ENCODE measurements at places on chromosomes 6 and 20.

- no peak for DNase-seq
These were observed 7.3 kb downstream of the THEMIS start for GRCh38 chr6:127893541-127893940.

DNA sequence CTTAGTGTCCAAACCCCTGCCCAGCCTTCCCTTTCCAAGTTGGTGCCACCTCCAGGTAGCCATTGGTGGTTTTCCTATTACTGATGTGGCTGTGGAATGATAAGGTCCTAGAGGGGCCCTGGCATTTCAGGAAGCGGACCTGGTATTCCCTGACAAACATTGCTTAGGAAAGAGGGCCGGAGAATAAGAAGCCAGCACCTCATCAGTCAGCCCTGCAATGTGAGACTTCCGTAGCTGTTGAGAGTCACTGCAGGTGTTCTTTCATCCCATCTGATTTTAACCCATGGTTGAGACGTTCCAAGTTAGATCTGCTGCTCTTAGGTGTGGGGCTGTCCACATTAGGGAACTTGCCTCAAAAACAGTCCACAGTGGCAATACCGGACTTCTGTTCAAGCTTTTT is 14.8 kb upstream of the NPEPL1 start:
- DNase-seq, result no peak

DNA sequence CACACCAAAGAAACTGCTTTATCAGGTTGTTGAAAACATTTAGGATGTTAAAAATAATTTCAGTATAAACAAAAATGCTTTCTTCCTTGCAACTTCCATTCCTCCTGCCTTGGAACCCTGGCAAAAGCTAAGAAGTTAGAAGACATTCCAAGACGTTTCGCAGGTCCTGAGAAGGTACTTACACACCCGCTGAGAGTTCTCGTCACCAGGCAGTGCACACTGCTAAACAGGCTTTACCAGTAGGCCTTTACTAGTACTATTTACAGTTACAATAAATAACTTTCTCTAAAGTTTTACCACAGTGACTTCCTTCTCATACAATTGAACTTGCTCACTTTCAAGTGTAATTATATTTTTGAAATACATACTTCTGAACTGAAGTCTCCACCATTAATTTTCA is 81.4 kb upstream of the RPS6KA2 start:
- no peak for DNase-seq

DNA sequence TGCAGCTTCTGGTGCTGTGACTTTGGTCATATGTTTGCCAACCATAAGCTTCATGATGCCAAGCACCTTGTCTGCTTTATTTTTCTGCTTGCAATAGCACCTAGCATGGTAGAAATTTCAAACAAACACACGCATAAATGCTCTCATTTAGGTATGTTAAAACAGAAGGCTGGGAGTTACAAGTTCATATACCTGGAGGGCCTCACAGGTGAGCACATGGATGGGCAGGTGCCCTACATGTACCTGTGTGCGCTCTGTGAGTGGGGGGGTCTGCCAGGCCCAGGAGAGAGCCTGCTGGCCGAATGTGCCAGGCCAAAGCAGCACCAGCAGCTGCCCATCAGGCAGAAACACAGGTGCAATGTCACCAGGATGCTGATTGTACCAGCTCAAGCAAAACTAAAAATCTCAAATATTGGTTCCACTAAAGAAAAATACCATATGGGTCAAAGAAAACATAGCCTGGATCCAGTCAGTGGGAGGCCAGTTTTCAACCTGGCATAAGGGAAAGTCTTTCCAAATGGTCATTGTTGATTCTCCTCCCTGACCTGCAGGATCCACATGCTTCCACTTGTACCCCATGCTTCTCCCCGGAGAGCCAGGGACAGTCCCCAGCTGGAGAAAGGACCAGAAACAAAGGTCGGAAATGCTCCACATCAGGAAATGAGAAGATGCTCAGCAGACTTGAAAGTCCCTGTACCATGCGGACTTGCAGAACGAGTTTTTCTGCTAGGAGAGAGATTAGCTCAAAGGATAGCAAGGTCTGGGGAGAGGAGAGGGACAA is 7.2 kb upstream of the PFDN4 start:
- DNase-seq, result no peak

- no peak for DNase-seq
These were observed 15.5 kb downstream of the RARS2 start for GRCh38 chr6:87574237-87574804.

GRCh38 chr20:62658593-62659178 is 16.4 kb downstream of the SLCO4A1 start:
- no peak for DNase-seq

DNA sequence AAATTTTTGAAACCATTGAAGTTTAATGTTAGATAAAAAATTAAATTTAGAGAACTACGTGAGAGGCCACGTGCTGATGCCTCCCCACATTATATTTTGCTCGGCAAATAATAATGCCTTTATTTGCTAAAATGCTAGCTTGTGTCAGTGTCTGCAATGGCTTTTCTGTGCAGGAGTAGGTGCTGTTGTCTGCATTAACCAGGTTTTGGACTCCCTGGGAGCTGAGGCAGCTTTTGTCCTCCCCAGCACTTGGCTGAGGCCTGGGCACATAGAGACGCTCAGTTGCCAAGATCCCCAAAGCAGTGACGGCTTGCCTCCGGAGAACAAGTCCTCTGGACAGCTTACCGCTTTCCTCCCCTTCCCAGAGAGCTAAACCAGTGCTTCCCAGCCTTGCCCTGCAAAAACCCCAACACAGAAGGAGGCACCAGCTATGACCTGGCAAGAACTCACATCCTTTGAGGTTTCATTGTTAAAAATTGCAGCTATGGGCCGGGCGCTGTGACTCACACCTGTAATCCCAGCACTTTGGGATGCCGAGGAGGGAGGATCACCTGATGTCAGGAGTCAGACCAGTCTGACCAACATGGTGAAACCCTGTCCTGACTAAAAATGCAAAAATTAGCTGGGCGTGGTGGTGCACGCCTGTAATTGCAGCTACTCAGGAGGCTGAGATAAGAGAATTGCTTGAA is 59.9 kb downstream of the KAT14 start:
- no peak for DNase-seq

DNA sequence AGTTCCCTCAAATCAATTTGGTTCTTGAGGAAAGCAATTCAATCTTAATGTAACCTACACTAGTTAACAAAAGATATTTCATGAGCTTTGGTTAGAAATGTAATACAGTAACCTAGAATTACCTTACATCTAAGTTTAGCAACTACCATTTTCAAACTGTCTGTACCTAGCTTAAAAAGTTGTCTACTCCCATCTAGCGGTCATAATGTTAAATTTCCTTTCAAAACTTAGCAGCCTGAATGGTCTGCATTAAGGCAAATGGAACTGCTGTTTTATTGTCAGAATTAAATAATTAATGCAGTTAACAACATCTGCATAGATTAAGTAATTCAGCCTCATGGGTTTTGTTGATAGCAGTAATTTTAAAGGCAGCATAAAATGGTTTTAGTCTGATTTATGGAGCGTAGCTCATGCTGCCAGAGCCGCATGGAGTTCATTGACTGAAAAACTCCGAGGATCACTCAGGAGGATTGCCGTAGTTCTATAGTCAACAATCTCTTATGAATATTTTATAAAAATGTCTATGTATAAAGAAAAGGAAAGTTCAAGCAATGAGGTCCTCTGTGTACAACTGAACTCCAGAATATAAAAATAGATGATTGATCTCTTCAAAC is 485.4 kb upstream of the MANEA start:
- DNase-seq, result no peak

DNA sequence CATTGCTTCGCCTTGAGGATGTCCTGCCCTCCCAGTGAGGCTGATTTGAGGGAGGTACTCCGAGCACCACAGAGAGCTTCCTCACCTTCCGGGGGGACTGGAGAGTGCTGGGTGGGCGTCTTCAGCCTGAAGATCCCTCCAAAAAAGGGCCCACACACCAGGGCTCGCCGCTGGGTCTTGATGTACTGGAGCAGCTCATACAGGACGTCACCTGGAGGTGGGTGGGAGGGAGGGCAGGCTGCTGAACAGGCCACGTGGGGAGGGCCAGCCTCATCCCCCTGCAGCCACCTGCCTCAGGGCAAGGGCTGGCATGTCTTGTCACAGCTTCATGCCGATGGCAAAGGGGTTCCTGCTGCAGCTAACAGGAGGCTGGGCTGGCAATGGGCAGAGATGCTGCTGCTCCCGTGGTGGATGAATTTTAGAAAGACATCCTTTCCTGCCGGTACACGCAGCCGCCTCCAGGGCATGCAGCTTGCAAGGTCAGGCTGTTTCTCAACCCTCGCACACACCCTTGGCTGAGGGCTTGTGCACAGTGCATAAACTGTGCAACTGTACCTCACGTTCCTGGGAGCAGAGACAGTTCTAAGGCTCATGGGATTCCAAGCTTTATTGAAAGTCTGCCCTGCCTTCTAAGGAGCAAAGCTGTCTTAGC is 14.0 kb downstream of the ETV7 start:
- DNase-seq, result no peak

DNA sequence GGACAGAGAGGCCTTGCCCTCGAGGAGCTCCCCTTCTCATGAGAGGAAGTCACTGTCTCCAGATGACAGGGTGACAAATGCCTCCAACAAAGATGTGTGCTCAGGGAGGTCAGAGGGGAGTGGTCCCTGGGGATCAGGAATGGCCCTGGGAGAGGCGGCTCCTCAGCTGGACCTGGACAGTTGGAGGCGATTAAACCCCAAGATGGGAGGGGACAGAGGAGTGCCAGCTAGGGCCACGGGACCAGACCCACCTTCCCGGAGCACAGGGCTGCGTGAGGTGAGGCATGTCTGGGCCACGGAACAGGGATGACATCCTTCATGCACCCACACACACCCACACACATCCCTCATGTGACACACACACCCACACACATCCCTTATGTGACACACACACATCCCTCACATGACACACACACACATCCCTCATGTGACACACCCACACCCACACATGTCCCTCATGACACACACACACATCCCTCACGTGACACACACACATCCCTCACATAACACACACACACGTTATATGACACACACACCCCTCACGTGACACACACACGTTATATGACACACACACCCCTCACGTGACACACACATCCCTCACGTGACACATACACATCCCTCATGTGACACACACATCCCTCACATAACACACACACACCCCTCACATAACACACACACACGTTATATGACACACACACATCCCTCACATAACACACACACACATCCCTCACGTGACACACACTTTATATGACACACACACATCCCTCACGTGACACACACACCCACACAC is 57.4 kb upstream of the SLCO4A1 start:
- no peak for DNase-seq

GRCh38 chr6:108896111-108896661 is 48.0 kb downstream of the ARMC2 start:
- DNase-seq, result no peak

- DNase-seq, result no peak
These were observed 20.0 kb upstream of the GABRR1 start for GRCh38 chr6:89237158-89237557.

- no peak for DNase-seq
These were observed 586 bp upstream of the LST1 start for GRCh38 chr6:31585491-31585890.

DNA sequence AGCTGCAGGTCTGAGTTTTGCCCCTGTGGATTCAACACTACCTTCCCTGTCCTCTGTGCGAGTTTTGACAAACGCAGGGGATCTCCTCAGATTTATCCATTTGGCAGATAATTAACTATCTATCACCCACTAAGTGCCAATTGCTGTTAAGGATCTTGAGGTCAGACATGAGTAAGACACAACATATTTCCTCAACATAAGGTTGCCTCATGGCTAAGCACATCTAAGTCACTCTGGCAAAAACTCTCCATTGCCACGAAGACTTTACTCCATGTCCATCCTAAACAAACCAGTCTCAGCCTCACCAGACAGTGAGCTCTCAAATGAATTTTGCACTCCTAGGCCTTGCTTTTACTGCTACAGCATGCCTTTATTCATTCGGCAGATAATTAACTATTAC is 408.4 kb downstream of the MAFB start:
- no peak for DNase-seq

DNA sequence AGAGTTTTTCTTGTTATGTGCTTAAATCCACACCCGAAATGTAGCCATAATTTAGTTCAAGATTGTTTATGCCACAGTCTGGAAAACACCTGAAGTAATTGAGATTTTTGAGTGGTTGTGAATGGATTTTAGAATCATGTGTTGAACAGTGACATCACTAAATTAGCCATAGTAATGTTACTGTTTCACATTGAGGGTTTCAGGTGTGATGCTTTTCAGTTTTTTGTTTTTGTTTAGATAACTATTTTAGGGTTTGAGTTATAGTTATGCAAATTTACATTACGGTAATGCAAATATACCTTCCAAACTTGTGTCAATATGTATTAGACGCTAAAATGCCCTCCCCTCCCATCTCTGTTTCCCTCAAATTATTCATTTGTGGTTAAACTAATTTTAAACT is 22.9 kb downstream of the QKI start:
- no peak for DNase-seq

- DNase-seq, result no peak
These were observed 2.0 kb downstream of the FGD2 start for GRCh38 chr6:37007340-37008043.

GRCh38 chr6:144055121-144055931 is 40.0 kb downstream of the SF3B5 start:
- no peak for DNase-seq

GRCh38 chr20:15937179-15937578 is 636.1 kb downstream of the KIF16B start:
- no peak for DNase-seq

GRCh38 chr6:91043751-91044150 is 456.9 kb upstream of the MAP3K7 start:
- DNase-seq, result no peak

DNA sequence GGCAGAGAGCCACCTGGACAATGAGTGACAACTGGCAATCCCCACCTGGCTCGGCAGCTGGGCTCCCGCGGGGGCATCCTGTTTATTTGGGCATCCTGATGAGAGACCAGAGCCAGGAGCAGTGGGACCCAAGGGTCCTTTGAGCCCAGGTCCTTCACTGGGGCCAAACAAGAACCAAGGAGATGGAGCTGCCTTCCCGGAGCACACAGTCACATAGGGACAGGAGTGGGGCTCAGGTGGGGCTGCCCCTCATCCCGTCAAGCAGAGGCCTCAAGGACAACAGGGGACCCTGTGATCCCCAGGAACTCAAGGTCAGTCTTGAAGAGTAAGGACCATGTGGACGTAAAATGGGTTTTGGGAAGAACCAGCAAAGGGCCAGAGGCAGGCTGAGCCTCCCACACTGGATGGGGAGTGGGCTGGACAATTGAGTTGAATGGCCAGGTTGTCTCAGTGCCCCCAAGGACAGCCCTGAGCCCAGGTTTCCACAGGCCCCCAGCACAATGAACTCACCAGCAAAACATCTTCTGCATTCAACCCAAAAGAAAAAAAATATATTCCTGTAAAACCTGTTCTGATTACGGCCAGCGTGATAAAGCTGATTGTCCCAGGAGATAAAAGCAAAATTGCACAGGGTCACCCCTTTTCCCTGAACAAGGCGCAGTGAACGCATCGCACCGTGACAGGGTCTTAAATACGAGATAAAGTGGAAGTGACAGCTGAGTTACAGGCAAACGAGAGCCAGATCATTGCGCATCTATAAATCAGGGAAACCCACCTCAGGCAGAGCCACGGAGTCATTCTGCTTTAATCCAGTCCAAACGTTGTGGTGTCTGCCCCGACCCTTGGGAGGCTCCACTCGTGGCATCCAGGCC is 86.2 kb downstream of the ANKRD60 start:
- DNase-seq, result no peak

Measured in stimulated activated CD8-positive, alpha-beta memory T cell treated with anti-CD3 and anti-CD28 coated beads, Interleukin-4, amount 100 ng/mL, for 24 hours (primary cell).